ENCODE measurements at places on chromosomes 12 and 14.

- no peak for DNase-seq
Observed at GRCh38 chr14:44607701-44608100, 100.6 kb upstream of the FSCB start.

DNA sequence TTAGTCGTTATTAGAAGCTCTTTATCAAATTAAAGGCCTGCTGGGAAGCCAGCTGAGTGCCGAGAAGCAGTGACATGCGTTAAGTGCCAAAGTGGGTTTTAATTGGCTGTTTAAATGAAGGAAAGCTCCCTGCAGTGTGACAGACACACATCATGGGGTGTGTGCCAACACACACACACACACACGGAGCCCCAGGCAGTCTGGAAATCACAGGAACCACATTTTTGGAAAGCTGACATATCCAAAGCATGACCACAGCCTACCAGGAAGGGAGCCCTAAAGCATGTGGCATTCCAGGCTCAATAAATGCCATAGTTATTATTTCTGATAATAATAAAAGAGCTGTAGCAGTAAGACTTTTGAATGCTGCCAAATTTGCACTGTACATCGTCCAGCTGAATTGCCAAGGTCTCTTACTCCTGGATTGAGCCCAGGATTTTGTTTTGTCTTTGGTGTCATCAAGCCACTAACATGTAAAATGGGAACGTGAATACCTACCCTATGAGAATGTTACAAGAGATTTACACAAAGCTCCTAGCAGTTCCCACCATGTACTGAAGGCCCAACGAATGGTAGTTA, 135.1 kb downstream of the TMEM30B start:
- DNase-seq, result no peak

DNA sequence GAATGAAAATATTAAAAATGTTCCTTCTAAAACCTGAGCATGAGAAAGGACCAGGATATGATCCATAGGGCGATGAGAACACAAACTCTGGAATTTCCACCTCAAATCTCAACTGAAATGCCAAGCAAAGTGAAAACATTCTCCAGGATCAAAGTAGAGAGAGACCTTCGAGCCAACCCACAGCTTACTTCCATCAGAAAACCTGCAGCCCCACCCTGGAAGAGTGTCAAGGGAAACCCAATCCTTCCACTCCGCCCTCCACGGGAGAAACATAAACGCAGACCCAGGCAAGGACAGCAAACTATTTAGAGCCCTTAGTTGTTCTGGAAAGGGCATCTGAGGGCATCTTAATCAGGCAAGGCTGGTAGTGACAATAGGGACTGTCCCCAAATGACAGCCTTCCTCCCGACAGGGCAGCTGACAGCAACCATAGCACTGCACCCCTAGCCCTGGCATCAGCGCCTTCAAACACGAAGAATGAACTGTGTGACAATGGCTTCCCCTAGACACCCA, 21.8 kb downstream of the SLC15A4 start:
- no peak for DNase-seq

DNA sequence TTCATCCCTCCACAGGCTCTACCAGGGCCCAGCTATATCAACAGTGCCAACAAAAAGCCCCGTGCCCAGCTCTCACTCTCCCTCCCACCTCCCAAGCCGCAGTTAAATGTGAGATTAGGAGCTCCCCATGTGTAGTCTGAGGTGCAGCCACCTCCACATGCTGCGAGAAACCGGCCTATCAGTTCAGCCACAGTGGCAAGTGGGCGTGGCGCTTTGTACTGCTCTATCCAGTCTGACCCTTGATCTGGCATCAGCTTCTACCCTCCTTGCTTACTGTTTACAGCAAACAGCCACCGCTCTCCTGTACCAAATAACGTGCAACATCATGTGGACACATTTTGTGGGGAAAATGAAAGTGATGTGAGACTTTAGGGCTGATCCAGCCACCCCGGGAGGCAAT, 1.7 kb downstream of the PLEK2 start:
- no peak for DNase-seq

GRCh38 chr12:64128366-64128765, 93.7 kb downstream of the KICS2 start:
- no peak for DNase-seq
